Activated T-cell treated with anti-CD3 and anti-CD28 coated beads for 48 hours (primary cell): ENCODE measurements at places on chromosomes 12 and 14.

DNA sequence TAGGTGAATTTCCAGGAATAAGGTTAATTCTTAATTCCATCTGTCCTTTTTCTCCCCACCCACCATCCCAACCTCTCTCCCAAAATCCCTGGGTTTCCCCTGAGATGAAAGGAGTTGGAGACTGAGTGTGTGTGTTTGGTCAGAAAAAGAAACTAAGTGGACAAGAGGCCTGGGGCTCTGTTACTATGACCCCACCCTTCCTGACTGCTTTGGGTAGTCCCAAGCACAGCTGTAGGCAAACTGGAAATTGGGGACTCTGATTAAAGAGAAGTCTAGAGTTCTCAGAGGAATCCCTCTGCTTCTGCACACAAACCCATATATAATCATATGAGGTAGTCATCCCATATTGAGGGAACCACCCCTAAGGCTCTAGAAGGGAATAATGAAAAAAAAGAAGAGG is 7.0 kb upstream of the HOXC12 start:
- DNase-seq = no peak

- DNase-seq = no peak
Observed at GRCh38 chr12:2329661-2330210, 276.9 kb downstream of the CACNA1C start.

GRCh38 chr14:88919502-88919901 is 95.1 kb downstream of the TTC8 start:
- no peak for DNase-seq

- DNase-seq = no peak
Observed at GRCh38 chr12:25819691-25820090, 138.8 kb upstream of the RASSF8 start.

DNA sequence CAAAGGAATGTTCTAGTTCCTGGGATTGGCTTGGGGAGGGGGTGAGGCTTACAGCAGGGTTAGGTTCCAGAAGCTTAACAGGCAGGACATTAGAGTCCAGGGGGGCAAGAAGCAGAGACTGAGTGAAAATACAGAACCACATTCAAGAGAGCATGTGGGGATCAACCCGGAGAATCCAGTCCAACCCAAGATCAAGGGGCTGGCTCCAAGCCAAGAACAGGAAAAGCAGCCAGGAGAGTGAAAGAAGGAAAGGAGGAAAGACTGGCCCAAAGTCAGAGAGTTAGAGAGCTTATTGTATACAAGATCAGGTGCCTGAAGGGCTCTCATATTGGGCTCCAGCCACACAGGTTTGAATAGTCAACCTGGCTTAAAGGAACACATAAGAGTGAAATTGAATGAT is 190.3 kb upstream of the CDKN3 start:
- DNase-seq = no peak

DNA sequence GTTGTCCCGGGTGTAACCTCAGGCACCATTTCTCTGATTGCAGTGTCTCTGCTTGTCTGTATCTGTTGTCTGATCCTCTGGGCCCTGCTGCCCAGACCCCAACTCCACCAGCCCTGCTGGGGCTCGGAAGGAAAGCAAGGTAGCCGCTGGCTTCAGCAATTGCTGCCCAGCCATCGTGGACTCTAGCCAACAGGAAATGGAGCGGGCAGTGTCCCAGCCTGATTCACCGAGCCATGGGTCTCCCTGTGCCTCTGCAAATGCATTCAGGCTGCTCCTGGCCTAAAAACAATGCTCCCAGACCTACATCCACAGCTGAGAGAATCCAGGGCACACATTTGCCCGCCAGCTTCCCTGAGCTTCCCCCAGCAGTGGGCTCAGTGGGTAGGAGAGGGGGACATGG is 9.2 kb downstream of the TUNAR start:
- no peak for DNase-seq

- no peak for DNase-seq
Observed at GRCh38 chr12:6234214-6234613, 34.0 kb downstream of the CD9 start.

DNA sequence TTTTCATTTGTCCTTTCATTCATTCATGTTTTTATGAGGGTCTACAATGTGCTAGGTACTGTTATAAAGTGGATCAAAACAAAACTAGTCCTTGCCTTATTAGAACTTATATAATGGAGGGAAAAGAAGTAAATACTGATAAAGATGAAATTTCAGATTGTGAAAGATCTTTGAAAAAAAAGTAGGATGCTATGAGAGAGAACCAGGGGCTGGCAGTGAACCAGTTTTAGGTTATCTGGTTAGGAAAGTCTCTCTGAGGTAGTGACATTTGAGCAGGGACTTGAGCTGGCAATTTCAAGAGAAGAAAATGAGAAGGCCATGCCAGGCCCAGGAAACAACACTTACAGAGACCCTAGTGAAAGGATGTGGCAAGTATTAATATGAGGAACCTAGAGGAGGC is 57.3 kb upstream of the E2F7 start:
- DNase-seq = no peak

DNA sequence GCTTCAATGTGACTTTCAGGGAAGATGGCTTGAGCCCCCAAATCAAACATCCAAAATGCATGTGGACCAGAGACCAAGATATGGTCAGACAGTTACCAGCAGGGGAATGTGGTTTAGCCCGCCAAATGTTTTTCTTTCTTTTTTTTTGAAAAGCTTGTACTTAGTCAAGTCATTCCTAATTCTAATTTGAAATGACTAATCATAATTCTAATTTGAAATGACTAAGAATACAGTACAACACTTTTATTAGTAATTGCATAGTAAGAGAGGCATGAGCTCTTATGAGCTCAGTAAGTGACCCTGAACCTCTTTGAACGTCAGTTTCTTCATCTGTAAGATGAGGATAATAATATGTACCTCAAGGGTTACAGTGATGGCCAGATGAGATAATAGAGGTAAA is 72.4 kb downstream of the HECTD4 start:
- no peak for DNase-seq

DNA sequence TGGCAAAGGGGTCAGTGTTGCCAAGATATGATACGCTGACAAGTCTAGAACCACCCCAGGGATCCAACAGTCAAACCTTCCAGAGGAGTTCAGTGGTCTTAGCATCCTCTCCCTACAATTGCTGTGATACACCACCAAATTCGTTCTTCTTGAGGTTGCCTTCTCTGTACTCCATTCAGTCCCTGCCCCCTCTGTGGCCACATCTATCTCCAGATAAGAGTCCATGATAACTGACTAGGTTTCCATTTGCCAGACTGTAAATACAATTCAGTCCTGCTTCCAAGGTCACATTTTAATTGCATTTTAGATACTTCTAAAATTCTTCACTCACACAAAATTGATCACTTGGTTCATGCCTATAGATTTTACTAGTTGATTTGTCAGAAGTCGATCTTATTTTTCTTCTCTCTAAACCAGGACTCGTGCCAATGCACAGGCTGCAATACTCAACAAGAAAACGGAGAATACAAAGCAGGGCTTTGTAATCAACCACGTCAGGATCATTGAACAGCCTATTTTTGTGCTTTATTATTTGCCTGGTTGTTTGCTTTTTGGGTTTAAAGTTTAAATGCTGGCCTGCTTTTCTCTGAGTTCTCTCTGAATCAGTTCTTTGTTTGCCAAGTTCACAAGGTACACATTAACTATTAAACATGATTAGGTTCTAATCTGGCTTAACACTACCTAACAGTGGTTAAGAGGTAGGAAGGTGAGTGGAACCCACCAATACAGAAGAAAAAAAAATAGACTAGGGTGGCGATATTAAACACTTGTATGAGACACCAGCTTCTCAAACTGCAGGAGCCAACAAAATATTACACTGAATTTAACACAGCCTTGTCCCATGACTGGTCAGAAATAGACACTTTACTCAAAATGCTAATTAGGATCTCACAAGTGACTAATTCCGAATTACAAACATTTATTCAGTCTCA is 5.3 kb upstream of the TSPAN8 start:
- DNase-seq = no peak

DNA sequence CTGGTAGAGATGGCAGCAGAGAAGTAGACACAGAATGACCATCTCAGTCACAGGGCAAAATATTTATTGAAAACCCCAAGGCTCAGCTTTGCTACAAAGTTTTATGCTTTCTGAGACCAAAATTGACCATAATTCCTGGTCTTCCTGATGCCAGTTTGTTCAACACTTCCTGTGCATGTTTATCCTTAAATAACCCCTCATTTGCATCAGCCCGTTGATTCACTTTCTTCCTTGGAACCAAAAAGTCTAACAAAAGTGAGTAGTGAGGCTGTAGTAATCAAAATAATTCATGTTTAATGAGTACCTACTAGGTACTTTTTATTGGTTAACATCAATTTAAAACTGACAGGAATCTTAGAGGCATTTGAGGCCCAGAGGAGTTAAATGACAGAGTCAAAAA is 51.7 kb downstream of the TRHDE start:
- DNase-seq = no peak

DNA sequence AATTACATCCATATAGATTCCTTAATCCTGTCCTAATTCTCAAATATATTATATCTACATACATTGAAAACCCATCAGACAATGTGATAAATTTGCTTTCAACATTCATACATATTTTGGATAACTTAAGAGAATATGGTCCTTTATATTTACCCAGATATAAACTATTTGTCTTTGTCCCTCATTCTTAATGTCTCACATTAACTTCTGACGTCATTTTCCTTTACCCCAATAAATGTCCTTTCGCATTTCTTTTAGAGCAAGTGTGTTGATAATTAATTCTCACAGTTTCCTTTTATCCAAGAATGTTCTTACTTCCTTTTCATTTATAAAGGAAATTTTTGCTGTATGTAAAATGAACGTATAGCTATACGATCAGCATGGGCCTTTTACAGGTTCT is 12.6 kb upstream of the PTPRR start:
- no peak for DNase-seq

GRCh38 chr12:84183576-84183975 is 729.0 kb downstream of the SLC6A15 start:
- DNase-seq = no peak

DNA sequence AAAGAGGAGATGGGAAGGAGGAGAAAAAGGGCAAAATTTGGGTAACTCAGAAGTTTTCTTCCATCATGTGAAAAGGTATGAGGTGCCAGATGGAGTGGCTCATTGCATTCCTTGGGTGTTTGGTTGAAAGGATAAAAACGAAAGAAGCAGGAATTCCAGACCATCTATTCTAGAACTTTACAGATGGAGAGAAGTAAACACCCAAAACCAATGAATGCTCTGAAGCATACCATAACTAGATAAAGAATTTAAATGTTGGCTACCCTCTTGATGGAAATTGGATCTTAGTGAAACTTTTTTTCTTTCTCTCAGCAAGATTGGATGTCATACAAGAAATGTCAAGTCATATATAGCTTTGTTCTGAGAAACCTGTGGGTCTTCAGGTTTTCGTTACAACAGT is 175.6 kb upstream of the FAR2 start:
- DNase-seq = no peak

- no peak for DNase-seq
Observed at GRCh38 chr14:50601394-50601793, 41.4 kb downstream of the ATL1 start.
